Mesenchymal stem cell (in vitro differentiated cells and primary cell): ENCODE measurements at places on chromosomes 3 and 15.

- DNase-seq = no peak
These were observed 7.8 kb downstream of the PAK6 start for GRCh38 chr15:40246496-40247280.

DNA sequence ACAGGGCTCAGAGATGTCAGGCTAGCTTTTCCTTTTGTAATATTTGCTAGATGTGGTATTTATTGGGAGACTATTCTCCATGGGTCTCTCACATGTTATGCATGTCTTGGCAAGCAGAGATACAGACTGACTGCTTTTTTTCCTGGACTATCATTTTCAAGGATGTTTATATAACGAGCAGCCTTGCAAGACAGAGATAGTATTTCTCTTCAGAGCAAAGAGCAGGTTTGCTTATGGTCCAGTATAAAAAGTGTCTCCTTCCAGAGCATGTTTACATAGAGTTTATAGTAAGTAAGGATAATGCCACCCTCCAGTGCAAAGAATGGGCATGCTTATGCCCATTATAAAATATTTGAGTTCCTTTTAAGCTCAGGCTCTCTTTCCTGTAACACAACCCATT is 24.6 kb downstream of the GTF2E1 start:
- DNase-seq = peak; percentile 51

GRCh38 chr15:49120832-49121231 is 34.6 kb downstream of the COPS2 start:
- no peak for DNase-seq

DNA sequence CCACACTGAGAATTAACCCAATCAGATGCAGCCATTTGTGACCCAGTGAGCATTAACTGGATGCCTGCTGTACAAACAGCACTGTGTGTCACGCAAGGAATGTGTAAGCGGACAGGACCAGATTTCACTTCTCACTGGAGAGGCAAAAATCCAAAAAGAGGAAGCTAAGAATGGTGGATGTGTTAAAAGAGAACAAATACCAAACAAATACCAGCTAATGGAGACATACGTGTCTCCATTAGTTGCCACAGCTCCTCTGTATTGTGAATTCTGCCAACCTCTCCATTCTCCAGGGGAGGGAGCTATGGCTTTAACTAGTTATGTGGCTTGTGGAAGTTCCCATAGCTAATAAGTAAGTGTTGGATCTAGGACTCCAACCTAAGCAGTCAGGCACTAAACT is 2.6 kb downstream of the LTF start:
- peak; percentile 13 for DNase-seq

- DNase-seq = no peak
These were observed 208.7 kb upstream of the LRIG1 start for GRCh38 chr3:66709532-66709931.
